ENCODE measurements at places on chromosomes 16 and 17.

DNA sequence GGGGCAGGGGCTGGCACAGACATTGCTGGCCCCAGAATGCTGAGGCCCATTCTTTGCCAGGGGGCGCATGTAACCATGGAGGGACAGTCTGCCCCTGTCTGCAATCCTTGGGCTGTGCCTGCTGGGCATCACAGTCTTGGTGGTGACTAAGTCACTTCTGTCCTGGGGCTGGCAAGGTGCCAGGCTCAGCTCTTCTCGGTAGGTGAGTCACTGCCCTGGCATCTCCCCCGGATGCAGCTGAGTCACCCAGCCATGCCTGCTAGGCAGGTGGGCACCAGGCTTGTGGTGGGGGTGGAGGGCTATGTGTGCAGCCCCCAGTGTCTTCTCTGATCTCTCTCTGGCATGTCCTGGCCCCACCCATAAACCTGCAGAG lies 5.6 kb downstream of the RARA start:
- peak; percentile 92 for DNase-seq

DNA sequence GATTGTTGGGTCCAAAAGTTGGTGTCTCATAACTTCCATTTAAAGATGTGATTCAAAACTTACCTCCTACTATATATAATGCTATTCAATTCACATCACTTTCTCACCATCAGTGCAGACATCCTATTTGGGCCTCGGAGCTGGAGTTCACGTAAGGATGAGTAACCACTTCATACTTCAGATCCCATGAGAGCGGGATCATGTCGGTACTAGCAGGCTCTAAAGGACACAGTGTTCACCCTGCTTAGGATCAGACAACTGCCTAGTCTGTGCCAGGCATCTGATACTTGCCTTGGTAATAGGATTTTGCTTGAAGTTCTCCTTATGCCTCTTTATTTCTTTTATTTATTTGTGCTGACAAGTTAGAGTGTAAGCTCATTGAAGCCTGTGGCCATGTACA lies 39.5 kb downstream of the RBFOX1 start:
- no peak for DNase-seq

DNA sequence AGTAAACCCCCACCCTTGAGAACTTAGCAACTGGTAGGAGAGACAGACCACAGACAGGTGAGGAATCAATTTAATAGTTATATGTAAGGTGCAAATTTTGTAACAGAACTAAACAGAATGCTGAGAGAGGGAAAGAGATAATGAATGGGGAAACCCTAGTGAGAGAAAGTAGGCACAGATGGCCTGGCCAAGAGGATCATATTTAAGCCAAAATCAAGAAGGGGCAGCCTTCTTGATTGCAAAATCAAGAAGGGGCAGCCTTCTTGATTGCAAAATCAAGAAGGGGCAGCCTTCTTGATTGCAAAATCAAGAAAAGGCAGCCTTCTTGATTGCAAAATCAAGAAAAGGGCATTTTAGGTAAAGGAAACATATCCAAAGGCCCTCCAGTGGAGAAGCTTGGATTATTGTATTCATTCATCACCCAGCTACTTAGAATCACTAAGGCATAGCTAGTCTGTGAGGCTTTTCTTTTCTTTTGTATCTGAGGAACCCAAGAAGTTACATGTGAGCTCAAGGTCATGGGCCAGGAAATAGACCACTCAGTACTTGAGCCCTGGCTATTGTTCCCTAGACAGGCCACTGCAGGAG lies 190.6 kb downstream of the CYLD start:
- peak; percentile 7 for DNase-seq

DNA sequence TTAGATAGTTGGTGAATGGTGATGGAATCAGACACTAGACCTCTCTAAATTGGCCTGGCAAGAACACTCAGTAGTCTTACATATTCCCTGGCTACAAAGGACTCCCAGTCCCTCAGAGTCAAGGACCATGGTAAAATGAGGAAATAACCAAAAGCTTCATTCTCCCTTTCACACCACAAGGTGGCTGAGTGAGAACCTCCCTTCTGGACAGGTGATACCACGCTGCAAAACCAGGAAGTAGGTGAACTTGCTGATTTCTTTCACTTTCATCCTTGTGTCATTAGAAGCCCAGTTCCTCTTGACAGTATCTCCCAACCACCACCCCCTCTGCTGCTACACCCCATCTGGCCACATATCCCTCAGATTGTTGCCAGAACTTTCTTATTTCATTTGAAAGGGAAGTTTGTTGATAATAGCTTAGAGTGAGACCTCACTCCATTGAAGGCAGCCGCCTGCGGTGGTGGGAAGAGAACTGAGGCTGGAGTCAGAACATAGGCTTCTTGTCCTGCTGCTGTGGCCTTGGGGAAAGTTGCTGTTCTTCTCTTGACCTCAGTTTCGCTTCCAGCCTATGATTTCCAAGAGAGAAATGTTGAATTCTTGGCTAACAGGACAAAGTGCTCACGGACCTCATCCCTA lies 290.6 kb upstream of the CCL2 start:
- DNase-seq = peak; percentile 53

DNA sequence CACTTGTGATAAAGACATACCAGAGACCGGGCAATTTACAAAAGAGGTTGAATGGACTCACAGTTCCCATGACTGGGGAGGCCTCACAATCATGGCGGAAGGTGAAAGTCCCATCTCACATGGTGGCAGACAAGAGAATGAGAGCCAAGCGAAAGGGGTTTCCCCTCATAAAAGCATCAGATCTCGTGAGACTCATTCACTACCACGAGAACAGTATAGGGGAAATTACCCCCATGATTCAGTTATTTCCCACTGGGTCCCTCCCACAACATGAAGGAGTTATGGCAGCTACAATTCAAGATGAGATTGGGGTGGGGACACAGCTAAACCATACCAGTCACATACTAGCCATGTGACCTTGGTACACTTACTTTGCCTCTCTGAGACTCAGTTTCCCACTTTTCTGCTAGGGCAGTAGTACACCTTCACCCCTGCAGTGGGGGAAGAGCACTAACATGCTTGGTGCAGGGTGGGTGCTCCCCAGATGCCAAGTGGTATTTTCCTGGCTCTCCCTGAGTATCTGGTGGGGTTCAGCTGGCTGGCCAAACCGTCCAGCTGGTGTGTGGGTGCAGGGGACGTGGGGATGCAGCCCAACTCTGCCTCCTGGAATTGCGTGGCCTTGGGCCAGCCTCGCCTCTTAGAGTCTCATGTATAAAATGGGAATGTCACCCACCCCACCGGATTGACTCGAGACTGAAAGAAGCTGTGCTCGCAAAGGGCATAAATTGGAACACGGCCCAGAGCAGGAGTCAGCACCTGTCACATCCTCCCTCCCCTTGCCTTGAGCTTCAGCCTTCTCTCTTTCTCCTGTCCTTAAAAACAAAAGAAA lies 364.1 kb downstream of the CPPED1 start:
- peak; percentile 8 for DNase-seq

DNA sequence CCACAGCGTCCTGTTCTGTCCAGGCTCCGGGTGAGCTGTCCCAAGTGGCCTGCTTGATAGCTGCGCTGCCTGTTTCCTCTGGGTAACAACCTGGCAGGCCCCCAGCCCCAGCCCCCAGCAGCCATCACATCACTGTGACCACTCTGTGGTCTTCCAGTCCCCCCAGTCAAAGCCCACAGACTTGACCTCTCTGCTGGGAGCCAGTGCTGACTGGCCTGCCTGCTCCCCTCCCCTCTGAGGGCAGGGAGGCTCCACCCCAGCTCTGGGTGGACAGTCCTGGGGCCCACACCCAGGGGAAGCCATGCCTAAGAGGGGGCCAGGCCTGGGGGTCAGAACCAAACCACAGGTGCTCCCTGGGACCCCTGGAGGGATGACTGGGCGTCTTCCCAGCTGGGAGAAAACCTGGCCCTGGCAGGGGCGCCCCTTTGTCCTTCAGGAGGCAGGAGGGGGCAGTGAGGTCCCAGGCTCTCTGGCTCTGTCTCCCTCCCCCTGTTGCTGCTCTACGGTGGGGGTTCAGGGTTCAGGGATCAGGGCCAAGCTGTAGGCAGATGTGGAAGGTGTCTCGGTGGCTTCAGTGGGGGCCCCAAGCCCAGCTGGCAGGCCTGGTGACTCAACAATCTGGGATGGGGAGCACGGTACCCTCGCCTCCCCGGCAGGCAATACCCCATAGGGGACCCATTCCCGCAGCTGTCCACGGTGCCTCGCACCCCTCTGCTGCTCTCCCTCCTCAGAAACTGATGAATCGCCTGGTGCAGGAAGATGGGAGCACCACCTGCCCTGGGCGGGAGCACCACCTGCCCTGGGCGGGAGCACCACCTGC lies 1.8 kb upstream of the SLC16A3 start:
- DNase-seq = no peak

DNA sequence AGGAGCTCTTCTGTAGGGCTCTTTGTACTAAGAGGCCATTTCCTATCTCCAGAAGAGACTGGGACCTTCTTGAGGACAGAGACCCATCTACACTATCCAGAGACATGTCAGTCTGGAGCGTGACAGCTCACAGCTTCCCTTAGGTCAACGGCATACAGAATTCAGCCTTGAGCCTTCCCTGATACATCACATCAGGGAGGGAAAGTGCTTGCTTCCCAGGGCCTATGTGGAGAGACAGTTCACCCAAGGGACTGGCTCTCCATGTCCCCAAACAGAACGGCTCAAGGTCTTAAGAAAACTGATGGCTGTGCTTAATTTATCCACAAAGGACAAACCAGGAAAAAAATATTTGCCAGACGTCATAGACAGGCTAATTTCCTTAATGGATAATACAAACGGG lies 7.7 kb downstream of the CENPV start:
- DNase-seq = no peak

- no peak for DNase-seq
Measured at GRCh38 chr17:46972346-46972745, 6.7 kb downstream of the RPRML start.

- DNase-seq = peak; percentile 88
Measured at GRCh38 chr17:561116-561515, 153.5 kb downstream of the VPS53 start.

DNA sequence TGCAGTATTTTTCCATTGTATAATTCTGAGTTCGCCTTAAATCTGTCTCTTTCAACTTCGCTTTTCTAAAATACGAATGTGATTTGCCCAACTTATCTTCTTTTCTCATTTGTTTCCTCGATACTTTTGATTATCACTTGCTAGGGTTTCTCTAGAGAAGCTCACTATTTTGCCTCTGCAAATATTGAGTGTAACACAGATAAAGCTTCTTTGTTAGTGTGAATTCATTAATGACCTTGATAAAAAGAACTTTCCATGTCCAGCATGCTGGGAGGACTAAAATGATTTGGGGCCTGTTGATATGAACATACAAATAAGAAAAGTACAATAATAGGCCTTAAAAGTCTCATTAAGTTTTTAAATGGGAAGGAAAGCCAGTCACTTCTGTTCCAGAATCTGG lies 303.3 kb downstream of the MAP2K6 start:
- DNase-seq = no peak

GRCh38 chr16:55491691-55492090 lies 12.7 kb downstream of the MMP2 start:
- DNase-seq = no peak

GRCh38 chr16:51773071-51773890 lies 622.2 kb upstream of the SALL1 start:
- no peak for DNase-seq

- peak; percentile 94 for DNase-seq
Measured at GRCh38 chr17:17752089-17752820, 71.0 kb downstream of the RAI1 start.

GRCh38 chr17:68763562-68763961 lies 162.4 kb upstream of the FAM20A start:
- peak; percentile 4 for DNase-seq

- no peak for DNase-seq
Measured at GRCh38 chr17:32928586-32929535, 908 bp downstream of the TMEM98 start.

- DNase-seq = no peak
Measured at GRCh38 chr16:88589441-88589840, 19.2 kb downstream of the ZC3H18 start.

DNA sequence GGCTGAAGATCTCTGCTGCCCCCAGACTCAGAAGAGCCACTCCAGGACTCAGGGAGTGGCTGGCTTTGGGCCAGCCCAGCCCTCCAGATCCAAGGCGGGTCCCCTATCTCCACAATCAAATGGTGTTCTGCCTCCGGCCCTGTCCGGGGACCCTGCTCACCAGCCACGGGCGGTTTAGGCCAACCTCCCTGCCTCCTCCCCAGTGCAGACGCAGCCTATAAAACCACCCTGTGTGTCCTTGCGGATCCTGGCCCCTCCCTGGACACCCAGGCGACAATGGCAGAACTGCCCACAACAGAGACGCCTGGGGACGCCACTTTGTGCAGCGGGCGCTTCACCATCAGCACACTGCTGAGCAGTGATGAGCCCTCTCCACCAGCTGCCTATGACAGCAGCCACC lies at the start of gene SLC12A3:
Gene SLC12A3, plus strand, starts transcription at position 248 of the 400 bp plus-strand sequence. Its CDS starts 29 bp downstream, at position 277.
- DNase-seq = no peak

DNA sequence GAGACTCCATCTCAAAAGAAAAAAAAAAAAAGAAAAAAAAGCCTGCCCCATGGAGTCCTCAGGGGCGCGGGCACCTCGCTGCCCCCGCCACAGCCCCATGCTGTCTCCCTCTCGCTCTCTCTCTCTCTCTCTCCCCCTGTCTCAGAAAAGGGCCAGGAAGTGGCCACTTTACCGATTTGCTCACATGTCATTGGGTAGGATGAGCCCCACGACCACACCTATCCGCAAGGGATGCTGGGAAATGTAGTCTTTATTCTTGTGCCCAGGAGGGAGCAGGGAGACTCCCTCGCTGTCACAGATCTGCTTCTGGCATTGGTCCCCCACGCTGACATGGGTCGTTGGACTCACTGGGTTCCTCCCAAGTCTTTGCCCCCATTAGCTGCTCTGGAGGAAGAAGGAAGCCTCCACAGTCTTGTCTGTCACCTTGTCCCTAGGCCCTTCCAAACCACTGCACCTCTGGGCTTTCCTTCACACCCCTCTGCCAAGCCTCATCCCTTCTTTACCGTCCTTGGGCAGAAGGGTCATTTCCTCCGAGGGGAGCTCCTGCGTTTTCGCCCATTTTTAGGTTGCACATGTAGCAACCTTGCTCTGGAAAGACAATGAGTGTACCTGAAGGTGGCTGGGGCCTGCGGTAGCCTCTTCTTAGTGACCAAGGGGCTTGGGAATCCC lies 6.9 kb upstream of the GJD3 start:
- no peak for DNase-seq

DNA sequence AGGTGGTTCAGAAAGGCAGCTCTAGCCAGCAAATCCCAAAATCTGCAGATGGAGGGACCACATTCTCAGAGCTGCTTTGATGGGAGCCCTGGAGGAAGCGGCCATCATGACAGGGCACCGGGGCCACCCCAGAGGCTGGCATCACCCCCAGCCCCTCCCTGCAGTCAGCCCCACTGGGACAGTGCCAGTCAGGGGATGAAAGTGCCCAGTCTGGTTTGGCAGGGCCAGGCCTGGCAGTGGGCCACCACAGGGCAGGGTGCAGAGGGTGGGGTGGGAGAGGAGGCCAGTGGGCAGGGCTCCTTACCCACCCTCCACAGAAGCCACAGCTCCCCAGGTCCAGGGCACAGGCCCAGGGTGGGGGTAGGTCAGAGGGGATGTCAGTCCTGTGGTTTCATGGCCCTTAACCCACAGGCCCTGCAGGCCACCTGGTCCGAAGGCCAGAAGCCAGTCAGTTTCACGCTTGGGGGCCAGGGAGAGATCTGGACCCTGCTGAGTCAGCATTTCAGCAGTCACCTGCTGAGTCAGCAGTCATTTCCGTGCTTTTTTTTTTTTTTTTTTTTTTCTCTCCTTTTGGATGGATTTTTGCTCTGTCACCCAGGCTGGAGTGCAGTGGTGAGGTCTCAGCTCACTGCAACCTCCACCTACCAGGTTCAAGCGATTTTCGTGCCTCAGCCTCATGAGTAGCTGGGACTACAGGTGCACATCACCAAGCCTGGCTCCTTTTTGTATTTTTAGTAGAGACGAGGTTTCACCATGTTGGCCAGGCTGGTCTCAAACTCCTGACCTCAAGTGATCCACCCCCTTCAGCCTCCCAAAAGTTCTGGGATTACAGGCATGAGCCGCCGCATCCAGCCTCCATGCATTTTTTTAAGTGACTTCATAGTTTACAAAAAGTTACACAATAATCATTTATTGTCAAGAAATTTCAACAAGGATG lies 10.4 kb downstream of the SLC25A10 start:
- no peak for DNase-seq

Data from inflammatory macrophage treated with lipopolysaccharide for 4 hours (primary cell).